NCI-H446 (cell line): ENCODE measurements at places on chromosomes 4 and X.
A peak's percentile ranks its signal among the peaks of the same experiment; 100 is the strongest.

GRCh38 chr4:95256108-95256835, 292.5 kb downstream of the UNC5C start:
- DNase-seq: no peak

DNA sequence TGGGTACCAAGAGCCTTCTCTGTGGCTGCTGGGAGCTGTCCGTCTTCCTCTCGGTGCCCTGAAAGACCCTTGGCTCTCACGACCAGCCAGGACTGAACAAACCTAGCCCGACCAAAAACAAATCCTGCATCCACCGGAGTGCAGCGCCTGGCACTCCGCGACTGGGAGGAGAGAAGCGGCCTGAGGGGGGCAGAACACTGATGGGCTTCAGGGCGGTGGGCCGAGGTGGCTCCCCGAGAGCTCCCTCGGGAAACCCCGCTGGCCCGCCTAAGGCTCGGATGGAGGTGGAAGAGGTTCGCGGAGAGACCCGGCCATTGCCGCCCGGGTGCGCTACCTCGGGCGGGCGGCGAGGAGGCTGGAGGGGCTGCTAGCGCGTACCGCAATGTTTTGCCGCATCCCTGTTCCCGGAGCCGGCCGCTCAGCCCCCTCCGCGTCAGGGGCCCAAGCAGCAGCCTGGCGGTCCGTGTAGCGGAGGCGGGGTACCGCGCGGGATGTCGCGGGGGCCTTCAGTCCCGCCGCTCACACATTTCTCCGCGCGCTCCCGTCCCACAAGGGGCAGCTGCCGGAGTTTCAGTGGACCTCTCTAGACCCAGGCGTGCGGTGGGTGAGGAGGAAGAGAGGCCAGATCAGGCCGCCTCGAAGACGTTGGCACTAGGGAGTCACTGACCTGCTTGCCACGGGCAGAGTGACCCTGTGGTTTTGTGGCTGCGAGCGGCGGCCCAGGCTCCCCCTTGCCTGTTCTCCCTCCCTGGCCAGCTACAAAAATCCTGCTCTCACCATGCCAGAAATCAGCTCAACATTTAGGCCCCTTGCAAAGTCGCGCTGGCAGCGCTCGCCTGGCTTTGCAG, 2.2 kb downstream of the SLITRK4 start:
- no peak for DNase-seq

- no peak for DNase-seq
These were observed 53.2 kb upstream of the C4orf54 start for GRCh38 chr4:99710681-99711345.

- DNase-seq: no peak
These were observed 42.3 kb downstream of the ANAPC10 start for GRCh38 chr4:145055533-145056257.

DNA sequence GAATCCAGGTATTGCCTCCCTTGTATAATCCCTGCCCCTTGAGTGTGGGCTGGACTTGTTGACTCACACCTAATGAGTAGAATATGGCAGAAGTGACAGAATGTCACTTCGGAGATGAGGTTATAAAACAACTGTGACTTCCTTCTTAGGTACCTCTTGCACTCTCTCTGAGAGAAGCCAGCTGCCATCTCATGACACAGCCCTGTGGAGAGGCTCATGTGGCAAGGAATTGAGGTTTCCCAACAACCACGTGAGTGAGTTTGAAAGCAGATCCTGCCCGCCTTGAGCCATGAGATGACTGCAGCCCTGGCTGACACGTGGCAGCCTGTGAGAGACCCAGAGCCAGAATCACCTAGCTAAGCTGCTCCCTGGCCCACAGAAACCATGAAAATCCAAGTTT, 13.5 kb downstream of the ASB11 start:
- DNase-seq: no peak

DNA sequence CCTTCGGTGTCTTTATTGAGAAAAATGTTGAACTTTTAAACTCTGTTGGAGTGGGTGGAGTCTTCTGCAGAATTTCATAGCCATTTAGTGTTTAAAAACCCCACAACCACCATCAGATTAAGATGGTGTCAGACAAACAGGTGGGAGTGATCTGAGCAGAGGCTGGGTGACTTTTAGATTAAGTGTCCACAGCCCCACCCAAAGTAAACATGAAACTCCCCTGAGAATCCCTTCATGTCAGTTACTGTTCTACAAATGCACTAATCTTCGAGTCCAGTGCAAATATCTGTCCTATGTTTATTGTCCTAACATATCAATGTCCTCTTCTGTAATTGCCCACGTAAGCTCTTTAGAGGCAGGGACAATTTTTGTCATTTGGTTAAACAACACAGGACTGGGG, 175.6 kb upstream of the RBPJ start:
- DNase-seq: no peak

GRCh38 chrX:68669871-68670270, 22.4 kb downstream of the STARD8 start:
- no peak for DNase-seq

DNA sequence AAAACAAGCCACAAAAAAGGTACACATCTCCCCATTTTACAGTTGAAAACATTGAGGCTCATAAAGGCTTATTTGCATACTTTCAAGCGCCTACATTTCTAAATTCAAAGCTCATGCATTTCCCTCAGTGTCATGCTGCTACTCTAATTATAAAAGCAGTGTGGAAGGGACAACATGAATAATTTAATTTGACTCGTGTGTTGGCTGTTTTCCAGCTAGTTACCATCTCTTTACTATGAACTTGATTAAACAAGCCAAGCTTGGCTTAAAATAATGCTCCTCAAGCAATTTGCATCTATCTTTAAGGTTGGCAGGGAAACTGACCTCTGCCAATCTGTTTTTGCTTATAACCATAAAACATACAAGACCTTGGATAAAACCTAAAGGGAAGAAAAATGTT, 252.5 kb upstream of the NEIL3 start:
- no peak for DNase-seq

DNA sequence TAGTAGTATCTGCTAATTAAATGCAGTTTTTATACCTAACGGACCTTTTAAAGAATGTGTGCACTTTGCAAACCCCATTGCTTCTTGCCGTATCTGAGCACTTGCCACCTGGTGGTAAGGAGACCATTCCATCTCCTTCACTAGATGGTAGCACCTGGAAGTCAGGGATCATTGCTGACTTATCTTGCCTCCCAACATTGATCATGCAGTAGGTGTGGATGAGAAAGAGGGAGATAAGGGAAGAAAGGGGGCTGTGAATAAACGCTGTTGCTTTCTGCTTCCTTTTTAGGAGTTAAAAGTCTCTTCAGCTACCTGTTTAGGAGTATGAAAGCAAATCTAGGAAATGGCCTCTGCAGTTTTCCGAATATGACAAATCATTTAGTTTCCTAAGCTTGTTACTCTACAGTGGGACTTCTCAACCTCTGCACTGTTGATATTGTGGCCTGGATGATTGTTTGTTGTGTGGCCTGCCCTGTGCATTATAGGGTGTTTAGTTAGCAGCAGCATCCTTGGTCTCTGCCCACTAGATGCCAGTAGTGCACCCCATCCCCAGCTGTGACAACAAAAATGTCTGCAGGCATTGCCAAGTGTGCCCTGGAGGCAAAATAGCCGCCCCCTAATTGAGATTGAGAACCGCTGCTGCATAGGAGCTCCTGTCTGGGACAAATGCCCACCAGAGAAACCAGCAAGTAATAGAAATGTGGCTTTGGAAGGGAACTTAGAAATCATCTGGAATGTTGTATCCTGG, 38.8 kb downstream of the GAB1 start:
- DNase-seq: peak; percentile 61

- DNase-seq: no peak
These were observed 283.6 kb downstream of the RPA4 start for GRCh38 chrX:97167333-97167732.

DNA sequence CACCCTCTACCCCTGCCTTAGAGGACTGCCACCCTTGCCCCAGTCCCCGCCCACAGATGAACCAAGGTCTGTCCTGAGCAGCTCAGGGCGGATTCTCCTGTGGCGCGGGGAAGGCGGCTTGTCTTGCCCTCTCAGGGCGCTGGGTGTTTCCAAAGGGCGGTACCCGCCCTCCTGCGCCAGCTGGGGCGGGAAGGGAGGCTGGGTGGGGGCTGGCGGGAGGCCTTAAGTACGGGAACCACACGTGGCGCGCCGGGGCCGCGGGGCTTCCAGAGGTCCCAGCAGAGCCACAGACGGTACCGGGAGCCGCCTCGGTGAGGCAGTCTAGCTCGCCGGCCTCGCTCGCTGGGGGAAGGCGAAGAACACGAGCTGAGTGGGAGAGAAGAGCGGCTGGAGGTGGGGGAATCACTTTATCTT, 361.1 kb downstream of the MID1IP1 start:
- no peak for DNase-seq

GRCh38 chr4:102610007-102610406, 108.8 kb downstream of the NFKB1 start:
- DNase-seq: peak; percentile 15

GRCh38 chr4:53855581-53856250, 208.7 kb downstream of the CHIC2 start:
- no peak for DNase-seq

DNA sequence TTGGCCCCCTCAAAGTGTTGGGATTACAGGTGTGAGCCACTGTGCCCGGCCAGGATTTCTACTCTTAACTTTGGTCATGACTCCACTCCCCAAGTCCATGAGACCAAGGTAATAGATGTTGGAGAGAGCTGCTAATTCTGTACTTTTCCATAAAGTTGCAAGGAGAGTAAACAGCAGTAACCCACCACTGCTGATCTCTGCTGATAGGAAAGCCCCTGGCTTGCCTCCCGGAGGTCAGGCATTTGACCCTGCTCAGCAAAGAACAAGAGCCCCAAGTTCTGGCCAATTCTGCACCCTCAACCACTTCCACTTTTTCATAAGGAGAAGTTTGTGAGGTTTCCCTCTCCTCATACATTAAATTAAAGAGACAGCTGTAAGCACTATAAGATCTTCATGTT, 143.0 kb downstream of the RASL11B start:
- no peak for DNase-seq

- no peak for DNase-seq
These were observed 17.4 kb downstream of the CCNG2 start for GRCh38 chr4:77174426-77174825.

DNA sequence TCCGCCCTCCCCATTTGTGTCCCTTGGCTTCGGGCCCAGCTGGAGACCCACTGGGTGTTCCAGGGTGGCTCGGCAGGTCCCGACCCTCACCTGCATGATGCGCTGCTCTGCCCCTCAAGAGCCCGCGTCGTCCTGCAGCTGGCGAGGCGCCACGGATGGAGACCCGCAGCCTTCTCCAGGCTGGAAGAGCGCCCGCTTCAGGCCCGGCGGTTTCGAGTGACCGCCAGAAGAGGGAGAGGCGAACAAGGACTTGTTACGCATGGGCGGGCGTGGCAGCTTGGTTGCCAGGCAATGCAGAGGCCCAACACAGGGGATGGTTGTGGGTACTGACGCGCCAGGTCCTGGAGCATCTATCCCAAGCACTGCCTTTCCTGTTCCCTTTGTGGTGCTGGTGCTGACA, at the start of gene PDCL2:
TSS of gene PDCL2 (minus strand) at position 232 of the 400 bp plus-strand sequence. CDS start at position 96, 136 bp downstream.
- peak; percentile 16 for DNase-seq

DNA sequence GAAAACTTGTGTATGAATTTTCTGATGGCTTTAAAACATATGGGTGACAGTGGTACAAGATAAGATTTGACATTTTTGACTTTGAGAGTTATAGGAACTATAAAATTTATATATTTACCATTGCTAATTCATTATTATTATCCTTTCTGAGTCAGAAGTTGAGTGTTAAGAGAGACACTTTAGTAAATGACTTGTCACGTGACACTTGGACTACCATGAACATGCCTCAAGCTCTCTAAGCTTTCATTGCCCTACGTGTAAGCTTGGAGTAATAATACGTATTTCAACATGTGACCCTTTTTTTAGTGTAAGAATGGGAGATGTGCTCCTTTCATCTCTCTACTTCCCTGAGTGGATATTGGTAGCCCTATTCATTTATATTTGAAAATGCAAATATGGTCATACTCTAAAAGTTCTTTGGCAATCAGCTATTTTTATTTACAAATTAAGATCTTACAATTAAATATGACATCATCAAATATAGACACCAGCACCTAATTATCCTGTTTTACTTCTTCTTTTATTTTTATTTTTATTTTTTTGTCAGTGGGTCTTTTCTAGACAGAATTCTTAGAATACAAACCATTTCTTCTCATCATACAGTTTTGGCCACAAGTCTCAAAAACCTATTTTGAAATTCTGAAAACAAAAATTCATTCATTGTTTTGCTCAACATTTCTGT, 837.0 kb downstream of the PDHA2 start:
- DNase-seq: no peak

DNA sequence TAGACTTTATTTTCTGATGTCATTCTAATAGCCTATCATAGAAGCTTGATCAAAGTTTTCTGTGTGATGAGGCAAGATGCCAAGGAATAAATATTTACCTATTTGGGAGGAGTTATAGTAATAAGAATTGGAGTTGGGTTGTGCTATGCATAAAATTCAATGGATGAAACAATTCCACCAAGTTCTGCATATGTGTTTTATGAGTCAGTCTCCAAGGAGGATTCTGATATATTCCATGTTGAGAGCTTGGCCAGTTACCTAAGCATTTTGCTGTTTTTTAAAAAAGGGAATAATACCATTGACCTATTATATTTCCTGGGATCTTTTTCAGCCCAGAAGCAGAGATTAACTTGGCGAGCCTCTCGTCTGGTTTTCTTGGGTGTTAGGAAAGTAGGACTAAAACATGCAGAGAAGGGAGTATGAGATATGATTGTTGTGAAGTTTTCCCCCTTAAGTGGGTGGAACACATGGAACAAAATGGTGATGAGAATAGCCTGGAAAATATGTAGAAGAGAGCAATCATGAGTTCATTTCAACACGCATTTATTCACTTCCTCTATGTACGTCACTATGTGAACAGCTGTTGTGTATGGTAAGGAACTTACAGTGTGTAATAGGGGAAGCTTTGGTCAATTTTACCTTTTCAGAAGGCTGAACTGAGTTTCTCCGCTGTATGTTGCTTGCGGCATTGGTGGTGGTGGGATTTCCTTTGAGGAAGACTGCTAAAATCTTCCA, 39.2 kb downstream of the POLA1 start:
- DNase-seq: no peak

GRCh38 chr4:168138143-168138542, 45.8 kb downstream of the ANXA10 start:
- no peak for DNase-seq

- DNase-seq: no peak
These were observed 15.8 kb downstream of the HTRA3 start for GRCh38 chr4:8285143-8285975.

GRCh38 chr4:145490796-145491195, 9.1 kb downstream of the SMAD1 start:
- no peak for DNase-seq

DNA sequence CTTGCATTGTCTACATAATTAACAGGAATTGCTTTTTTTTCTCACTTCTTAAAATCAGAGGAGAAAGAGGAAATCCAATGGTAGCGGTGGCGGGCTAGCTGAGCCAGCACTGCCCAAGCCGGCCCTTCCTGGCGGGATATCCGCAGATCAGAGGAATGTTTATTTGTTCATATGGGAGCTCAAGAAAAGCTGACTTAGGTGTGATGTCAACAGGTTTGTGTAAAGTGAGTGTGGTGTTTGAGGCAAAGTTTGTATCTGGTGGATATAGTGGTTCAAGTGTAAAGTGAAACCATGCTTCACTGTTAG, 466 bp upstream of the SLC39A8 start:
- DNase-seq: no peak
